Retina (tissue), 1 donor: ENCODE measurements at places on chromosomes 12 and 14.
A peak's percentile ranks its signal among the peaks of the same experiment; 100 is the strongest.

DNA sequence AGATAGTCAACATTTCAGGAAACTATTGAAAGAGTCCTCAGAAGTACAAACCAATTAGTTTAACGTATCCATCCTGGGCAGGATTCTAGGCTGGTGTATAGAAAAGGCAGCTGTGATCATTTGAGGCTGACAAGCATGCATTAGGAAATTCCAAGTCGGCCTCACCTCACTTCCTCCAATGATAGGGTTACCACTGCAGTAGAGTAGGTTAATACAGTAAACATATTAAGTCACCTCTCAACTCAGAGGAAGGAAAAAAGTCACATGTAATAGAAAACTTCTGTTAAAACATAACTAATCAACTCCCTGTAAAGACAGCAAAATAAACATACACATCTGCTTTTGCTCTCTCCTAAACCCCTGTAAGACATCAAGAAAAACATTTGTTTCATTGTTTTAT is 33.5 kb downstream of the MED13L start:
- no peak for DNase-seq

DNA sequence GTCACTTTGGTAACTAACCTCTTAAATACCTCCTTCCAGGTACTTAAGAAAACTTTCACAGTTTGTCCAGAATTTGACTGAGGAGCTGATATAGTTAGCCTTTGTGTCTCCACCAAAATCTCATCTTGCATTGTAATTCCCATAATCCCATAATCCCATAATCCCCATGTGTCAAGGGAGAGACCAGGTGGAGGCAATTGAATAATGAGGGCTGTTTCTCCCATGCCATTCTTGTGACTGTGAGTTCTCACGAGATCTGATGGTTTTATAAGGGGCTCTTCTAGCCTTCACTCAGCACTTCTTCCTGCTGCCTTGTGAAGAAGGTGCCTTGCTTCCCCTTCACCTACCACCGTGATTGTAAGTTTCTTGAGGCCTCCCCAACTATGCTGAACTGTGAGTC is 7.8 kb upstream of the NOVA1 start:
- DNase-seq: no peak

GRCh38 chr12:3597526-3598210 is 106.7 kb downstream of the PRMT8 start:
- DNase-seq: no peak

DNA sequence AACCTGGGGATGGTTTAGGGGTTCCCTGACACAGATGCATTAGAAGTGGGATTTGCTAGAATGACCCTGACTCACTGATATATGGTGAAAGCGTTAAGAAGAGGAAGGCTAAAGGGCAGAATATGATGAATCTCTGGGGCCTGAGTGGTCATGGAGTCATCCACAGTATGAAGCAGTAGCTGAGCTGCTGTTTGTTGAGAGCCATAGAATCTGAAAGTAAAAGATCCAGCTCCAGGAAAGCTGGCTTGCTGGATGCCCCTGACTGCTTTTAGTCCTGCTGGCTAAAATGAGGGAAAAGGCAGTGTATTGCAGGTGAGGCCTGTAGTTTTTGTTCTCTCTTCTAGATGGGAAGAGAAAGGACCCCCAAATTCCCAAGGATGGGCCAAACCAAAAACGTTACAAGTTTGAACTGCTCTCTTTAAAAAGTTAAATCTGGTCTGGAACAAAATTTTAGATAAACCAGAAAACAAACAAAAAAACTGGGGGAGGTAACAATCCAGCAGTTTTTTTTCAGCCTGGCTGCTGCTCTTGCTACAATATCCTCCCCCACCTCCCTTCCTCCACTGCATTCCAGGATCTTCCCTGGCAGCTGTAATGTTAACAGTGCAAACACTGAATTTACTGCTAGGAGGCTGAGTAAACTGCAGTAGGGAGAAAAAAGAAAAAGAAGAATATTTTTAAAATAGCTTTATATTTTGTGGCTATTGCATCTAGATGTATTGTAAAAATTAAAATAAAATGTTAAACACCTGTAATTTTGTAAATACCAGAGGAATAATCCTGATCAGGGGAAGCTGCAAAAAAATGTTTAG is 16.5 kb downstream of the SEL1L start:
- DNase-seq: no peak

DNA sequence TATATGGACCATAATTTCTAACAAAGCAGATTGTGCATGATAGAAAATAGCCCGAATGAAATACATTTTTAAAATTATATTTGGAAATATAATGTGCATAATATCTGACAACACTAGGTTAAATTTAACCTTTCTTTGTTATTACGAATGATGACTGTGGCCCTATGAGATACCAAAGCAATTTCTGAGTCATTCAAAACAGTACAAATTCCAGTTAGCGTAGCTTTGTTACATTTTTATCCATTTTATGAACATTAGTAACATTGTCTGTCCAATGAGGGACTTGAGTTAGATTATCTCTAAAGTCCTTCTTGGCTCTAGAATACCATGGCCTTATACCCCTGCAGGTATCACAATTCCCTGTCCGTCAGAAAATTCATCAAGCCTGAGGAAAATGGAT is 39.0 kb upstream of the REP15 start:
- DNase-seq: no peak

GRCh38 chr14:32251530-32251929 is 48.5 kb upstream of the RNU6-8 start:
- no peak for DNase-seq

- DNase-seq: no peak
These were observed 177.9 kb upstream of the PRICKLE1 start for GRCh38 chr12:42767326-42767954.

- DNase-seq: peak; percentile 51
These were observed 6.4 kb upstream of the SLC38A4 start for GRCh38 chr12:46832130-46832704.

DNA sequence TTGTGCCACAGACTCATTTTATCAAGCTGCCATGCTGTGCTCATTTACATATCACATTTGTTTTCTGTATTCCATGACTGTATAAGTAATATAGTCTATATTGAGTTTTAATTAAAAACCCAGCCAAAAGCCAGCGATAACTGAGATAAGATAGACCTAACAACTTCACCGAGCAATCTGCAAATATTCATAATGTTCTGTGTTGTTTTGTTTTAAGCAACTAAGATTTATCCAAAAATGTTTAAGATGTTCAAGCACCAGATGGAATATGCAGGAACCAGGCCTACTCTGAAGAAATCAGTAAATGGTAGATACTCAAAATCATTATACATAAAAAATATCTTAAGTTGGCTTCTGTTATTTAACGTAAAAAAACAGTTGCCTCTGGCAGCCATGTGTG is 295.3 kb downstream of the ITPR2 start:
- no peak for DNase-seq

- peak; percentile 24 for DNase-seq
These were observed 1.3 kb downstream of the CLSTN3 start for GRCh38 chr12:7131502-7131866.

DNA sequence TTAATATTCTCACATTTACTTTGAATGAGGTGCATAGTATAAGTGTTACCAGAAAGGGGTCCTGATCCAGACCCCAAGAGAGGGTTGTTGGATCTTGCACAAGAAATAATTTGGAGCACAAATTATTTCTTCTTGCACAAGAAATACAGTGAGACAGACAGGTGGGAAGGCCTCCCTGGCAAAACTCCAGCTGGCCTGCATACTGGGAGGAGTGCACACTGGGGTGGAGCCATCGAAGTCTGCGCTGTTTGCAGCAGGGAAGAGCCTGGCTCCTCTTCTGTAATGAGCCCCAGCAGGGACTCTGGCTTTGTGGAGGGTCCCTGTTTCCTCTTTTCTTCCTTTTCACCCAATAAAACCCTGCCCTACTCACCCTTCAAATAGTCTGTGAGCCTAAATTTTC is 141.6 kb downstream of the GLT1D1 start:
- no peak for DNase-seq

GRCh38 chr14:28406196-28406595 is 360.4 kb upstream of the FOXG1 start:
- no peak for DNase-seq

DNA sequence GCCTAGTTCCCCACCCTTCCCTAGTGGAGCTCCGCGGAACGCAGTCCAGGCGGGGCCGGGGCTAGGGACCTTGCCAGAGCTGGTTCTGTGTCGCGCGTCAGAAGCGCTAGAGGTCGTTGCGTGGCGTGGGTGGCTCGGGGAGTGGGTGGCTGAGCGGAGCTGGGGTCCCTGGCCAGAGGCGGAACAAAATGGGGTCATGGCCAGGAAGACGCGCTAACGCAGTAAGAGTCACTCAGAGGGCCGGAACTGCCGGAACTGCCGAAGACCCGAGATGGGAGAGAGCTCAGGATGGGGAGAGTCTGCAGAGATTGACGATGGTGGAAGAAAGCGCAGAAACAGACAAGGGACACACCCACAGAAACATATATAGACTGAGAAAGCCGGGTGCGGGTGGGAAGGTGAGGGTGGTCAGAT is 4.8 kb downstream of the DGKA start:
- peak; percentile 48 for DNase-seq

DNA sequence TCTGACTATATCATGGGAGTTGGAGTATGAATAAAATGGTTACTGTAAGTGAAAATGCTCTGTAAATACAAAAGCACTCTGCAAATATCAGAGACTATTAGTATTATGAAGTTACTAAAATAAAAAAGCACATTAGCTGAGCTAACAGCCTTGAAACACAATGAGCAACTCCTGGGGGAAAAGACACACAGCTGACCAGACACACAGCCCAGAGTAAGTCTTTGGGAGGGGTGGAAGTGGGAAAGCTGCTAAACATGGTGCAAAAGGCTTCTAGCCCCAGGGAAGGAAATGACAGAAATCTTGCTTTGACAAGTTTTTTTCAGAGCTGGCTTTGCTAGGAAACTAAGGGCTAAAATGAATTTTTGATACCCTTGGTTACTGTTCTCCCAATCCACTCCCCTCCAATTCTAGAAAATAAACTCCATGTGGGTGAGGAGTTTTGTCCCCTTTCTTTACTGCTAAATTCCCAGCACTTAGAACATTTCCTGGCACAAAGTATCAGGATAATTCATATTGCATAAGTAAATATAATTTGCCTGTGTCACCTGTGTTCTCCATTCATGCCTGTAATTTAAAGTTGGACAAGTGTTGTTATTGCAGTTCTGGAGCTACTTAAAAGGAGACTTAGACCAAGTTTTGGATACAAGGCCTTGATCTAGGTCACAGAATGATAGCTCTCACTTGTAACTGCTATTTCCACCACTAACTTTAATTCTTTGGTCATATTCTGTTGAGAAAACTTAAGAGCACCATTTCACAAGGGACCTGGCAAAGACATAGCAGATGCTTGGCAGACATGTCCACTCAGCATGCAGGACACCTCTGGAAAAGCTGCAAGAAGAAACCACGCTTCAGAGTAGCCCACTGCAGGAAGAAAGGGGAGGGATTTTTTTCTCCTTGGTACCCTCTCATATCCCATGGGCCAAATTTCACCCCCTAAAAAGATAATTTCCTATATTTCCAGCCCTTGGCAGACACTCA is 19.0 kb upstream of the RAB3IP start:
- no peak for DNase-seq

- DNase-seq: no peak
These were observed 72.4 kb downstream of the MAP1LC3B2 start for GRCh38 chr12:116631619-116632018.

- no peak for DNase-seq
These were observed 40.1 kb downstream of the WASHC3 start for GRCh38 chr12:102021540-102022246.

DNA sequence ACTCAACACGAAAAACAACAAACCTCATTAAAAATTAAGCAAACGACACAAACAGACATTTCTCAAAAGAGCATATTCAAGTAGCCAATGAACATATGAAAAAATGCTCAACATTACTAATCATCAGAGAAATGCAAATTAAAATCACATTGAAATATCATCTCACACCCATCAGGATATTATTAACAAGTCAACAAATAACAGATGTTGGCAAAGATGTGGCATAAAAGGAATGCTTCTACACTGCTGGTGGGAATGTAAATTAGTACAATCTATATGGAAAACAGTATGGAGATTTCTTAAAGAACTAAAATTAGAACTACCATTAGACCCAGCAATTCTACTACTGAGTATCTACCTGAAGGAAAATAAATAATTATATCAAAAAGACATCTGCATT is 182.2 kb downstream of the KITLG start:
- no peak for DNase-seq

DNA sequence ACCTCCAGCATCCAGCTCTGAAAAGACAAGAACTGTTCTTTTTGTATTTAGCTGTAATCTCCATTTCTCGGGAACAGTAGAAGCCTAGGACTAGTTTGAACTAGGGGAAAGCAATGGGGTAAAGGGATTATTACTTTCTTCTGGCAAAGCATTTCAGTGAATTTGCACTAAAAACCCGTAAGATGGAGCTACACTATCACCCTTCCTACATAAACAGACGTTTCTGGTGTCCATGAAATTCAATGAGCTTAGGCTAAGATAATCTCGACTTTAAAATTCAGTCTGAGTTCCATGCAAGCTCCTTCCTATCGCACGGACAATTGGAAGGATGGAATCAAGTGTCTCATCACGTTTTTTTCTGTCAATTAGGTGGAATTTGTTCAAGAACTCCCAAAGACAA is 24.0 kb downstream of the ACSM4 start:
- DNase-seq: no peak

- no peak for DNase-seq
These were observed 280.5 kb downstream of the DPF3 start for GRCh38 chr14:72613231-72613974.

- no peak for DNase-seq
These were observed 128.6 kb upstream of the FLRT2 start for GRCh38 chr14:85401384-85401783.

DNA sequence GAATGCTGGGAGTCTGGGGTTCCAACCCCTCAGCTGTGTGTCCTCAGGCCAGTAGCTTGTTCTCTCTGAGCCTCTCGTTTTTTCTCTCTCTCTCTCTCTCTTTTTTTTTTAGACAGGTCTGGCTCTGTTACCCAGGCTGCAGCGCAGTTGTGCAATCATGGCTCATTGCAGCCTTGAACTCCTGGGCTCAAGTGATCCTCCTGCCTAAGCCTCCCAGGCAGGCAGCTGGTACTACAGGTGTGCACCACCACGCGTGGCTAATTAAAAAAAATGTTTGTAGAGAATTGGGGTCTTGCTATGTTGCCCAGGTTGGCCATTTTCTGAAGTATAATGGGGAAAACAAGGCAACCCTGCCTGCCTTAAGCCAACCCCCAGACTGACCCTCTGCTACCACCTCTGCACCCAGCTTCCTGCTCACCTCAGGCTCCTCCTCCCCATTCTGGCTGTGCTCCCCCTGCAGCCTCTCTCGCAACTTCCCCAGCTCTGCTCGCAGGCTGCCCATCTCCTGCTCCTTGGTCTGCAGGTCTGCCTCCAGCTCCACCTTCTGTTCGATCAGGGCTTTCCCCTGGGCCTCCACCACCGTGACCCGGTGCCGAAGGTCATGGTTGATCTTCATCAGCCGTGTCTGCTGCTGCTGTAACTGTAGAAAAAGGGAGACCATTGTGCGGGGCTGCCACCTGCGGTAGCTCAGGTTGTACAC is 35.2 kb downstream of the RILPL1 start:
- DNase-seq: no peak
